Nephron progenitor cell (in vitro differentiated cells): ENCODE measurements at places on chromosomes 7 and 10.

DNA sequence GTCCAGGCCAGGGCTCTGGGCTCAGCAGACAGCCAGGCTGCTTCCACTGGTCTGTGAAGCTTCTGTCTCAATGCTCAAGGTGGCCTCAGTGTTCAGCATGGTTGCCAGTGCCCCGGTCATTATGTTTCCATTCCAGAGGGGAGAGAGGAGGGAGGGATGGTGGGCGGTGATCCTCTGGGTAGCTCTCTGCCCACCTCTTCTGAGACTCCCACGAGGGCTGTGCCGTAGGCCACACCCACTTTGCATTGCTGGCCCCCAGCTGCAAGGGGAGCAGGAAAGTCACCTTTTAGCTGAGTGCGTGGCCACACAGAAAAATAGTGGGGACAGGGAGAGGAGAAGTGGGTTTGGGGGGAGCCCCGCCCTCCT is 42.5 kb downstream of the FOXK1 start:
- no peak for DNase-seq

DNA sequence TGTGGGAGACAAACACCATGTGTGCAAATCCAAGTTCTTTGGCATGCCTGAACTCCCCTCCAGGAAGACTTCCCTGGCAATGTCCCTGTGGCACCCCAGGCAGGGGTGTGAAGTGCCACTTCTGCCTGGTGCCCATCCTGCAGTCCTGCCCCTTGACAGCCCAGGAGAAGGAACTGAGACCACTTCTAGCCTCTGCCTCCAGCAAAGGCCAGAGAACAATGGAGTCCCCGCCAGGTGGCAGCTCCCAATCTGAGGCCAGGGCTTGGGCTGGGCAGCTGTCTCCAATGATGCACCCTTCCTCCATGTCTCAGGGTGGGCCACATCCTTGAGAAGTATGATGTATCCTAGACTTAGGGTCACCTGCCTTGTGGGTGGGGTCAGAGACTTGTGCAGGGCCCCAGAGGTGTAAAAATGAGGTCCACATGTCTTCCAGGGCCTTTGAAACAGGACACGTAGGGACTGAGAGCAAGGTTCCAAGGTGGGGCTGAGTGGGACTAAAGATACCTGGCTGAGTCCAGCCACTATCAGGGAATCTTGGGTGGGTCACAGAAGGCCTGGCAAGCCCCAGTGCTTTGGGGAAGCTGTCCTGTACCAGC is 5.5 kb downstream of the FXYD4 start:
- no peak for DNase-seq

GRCh38 chr7:79647711-79648110 is 194.2 kb upstream of the MAGI2 start:
- DNase-seq = no peak

- DNase-seq = peak; percentile 87
Observed at GRCh38 chr10:123583639-123584418, 82.3 kb upstream of the GPR26 start.

DNA sequence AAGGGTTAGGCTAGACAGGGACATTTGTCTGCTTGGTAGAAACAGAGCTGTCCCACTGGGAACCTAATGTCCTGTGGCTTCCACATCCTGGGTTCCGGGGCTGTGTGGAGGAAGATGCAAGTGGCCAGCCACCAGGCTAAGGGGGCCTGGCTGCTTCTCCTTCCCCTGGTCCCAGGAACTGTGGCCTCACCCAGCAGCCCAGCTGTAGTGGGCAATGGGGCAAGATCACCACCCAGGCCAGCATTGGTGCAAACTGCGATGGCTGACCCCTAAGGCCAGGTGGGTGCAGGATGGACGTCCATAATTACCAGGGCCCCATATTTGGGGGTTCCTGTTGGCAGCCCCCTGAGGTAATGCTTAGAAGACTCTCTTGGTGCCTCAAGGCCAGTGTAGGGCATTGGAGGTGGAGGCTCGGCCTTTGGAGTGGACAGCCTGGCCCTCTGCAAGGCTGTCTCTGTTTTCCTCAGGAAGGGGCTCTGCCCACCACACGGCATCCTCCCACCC is 226.7 kb downstream of the TCF7L2 start:
- DNase-seq = no peak
